Panc1 (cell line): ENCODE measurements at places on chromosomes 3 and 15. TPM values are rescaled to one million over a fixed set of nuclear protein-coding genes. Genes with fewer than 3 reads are reported as not detected.

The MYD88 gene
- 32.7 TPM for total RNA-seq

The SPTSSB gene
- 3.7 TPM for total RNA-seq

The DCBLD2 gene
- total RNA-seq: 54.4 TPM

- H3K36me3 ChIP-seq: no peaks in the 10 kb centered on the region
- DNase-seq: no peak
- no peaks in the 10 kb centered on the region; the same call in 1 of the 2 replicates for H3K27me3 ChIP-seq
- H3K4me1 ChIP-seq: 0 out of 2 replicates have a peak, but pooled peaks cover 4% of the 10 kb centered on the region
Observed at GRCh38 chr3:197520311-197521276, 35.2 kb downstream of the BDH1 start.

DNA sequence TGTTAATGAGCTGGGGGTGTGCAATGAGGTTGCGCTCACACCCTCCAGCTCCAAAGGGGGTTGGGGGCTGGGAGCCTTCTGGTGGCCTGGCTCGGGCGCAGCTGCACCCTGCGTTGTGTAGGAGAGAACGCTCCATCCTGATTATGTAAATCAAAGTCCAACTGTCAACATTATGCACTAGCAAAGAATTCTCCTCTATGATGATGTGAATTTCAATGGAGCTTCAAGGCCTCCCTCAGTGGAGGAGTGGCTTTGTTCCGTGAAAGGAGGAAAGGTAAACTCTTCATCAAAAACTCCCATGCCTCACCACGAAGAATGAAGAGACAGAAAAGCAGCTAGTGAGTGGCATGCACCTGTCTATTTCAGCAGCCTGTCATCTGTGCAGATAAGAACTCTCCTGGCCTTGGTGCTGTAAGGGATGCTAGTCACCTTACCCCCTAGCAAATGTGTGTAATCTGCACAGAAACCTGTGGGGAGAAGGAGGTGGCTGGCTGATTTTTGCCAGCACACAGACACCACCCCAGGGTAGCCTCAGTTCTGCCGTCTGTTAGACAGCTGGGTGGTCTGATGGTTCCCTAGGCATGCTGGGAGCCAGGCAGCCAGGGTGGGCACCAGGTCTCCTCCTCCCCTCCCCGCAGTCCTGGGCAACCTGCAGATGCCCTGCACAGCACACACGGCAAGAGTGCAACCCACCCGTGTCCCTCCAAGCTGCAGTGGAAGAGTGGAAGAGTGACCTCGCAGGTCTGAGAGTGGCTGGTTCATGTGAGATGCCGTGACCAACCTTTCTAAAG is 47.0 kb upstream of the TRPM1 start:
- no peak overlapping the region for H3K4me3 ChIP-seq
- H3K4me1 ChIP-seq: peaks cover 3% of the 10 kb centered on the region; the same call in 1 of the 2 replicates
- H3K36me3 ChIP-seq: no peaks in the 10 kb centered on the region
- no peak overlapping the region for H3K27ac ChIP-seq

GRCh38 chr3:8525893-8526292 is 24.3 kb downstream of the LMCD1 start:
- H3K36me3 ChIP-seq: no peaks in the 10 kb centered on the region
- no peak overlapping the region for H3K4me3 ChIP-seq
- H3K4me1 ChIP-seq: peaks cover 3% of the 10 kb centered on the region
- no peaks in the 10 kb centered on the region for H3K27me3 ChIP-seq
- DNase-seq: no peak

- no peak for DNase-seq
- peaks cover 71% of the 10 kb centered on the region for H3K4me1 ChIP-seq
- no peaks in the 10 kb centered on the region for H3K27me3 ChIP-seq
- no peak overlapping the region for H3K4me3 ChIP-seq
- H3K36me3 ChIP-seq: no peaks in the 10 kb centered on the region
- H3K27ac ChIP-seq: peak overlapping the region; percentile 12; the same call in 1 of the 2 replicates
Observed at GRCh38 chr15:63517202-63517601, 12.8 kb downstream of the USP3 start.
